ENCODE measurements at places on chromosomes 3 and 15. TPM values are rescaled to one million over a fixed set of nuclear protein-coding genes. Genes with fewer than 3 reads are reported as not detected.

The CPB1 gene
- polyA plus RNA-seq, result 0.73 TPM

The ILDR1 gene
- polyA plus RNA-seq, result 2.3 TPM

The TEX55 gene
- polyA plus RNA-seq, result not detected

The DPPA2 gene
- polyA plus RNA-seq, result not detected

The LRRC34 gene
- 0.50 TPM for polyA plus RNA-seq

The WNT5A gene
- 31.6 TPM for polyA plus RNA-seq

The RPUSD2 gene
- polyA plus RNA-seq, result 13.4 TPM

The RASGRP1 gene
- polyA plus RNA-seq, result 1.3 TPM

The FEZF2 gene
- not detected for polyA plus RNA-seq

The SST gene
- polyA plus RNA-seq, result 537 TPM

The ARGFX gene
- polyA plus RNA-seq, result not detected

The PIK3R4 gene
- 17.1 TPM for polyA plus RNA-seq

The THAP10 gene
- 2.1 TPM for polyA plus RNA-seq

The SLC15A2 gene
- 5.4 TPM for polyA plus RNA-seq

The NTRK3 gene
- polyA plus RNA-seq, result 5.6 TPM

The SLC22A13 gene
- polyA plus RNA-seq, result not detected

The SMAD6 gene
- 24.2 TPM for polyA plus RNA-seq

The RAP2B gene
- 10.4 TPM for polyA plus RNA-seq
